ENCODE measurements at places on chromosomes 7 and 10.

GRCh38 chr10:129676014-129676413 lies 209.0 kb downstream of the MGMT start:
- no peak for DNase-seq

DNA sequence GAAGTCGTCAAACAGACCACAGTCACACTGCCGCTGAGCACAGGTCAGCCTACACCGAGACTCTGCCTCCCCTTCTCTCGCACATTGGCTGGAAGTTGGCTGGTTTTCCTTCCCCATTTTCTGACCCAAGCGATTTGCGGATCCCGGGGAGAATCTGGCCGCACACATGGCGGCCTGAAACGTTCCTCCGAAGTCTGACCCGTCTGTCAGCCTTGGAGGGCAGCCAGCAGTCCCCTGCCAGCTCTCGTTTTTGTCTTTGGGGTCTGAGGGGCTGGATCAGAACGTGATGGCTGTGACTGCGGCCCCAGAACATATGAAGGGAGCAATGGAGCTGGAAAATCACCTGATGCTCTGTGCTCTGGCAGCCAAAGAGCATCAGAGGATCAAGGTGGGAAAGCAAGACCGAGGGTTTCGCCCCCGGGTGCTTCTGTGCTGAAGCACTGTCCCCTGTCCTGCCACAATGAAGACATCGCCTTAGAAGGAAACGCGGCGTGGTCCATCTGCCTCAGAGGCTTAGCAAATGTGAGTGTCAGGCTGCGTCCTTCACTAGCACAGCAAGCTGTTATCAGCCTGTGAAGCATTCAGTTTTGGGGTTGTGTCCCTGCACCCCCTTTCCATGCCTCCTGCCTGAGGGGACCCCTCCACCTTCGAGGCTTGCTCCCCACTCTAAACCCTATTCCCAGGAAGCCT lies 119.3 kb upstream of the SHH start:
- no peak for DNase-seq

DNA sequence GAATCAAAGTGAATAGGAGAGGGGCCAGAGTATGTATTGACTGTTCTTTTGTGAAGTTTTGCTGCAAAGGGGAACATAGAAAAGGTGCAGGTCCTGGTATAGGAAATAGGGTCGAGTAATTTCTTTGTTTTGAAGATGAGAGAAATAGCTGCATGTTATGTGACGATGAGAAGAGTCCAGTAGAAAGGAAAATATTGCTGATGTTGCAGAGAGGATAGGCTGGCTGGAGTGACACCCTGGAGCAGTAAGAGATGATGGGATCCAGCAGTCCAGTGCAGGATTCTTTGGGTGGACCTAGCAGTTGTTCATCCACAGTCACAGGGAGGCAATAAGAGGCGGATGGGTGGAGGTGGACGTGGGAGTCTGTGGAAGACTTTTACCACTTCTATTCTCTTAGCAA lies 2.1 kb upstream of the BMS1 start:
- no peak for DNase-seq

GRCh38 chr10:127937915-127938463 lies 31.1 kb downstream of the PTPRE start:
- no peak for DNase-seq

GRCh38 chr10:88459530-88459929 lies 123.6 kb downstream of the RNLS start:
- no peak for DNase-seq

All from astrocyte (in vitro differentiated cells and primary cell).